ENCODE measurements at places on chromosomes 11 and 22.

- DNase-seq = no peak
Observed at GRCh38 chr11:130157101-130157500, 2.5 kb upstream of the ST14 start.

GRCh38 chr11:133531458-133531857 is 843 bp downstream of the OPCML start:
- DNase-seq = no peak

GRCh38 chr11:122095681-122096262 is 20.2 kb downstream of the BLID start:
- DNase-seq = no peak

DNA sequence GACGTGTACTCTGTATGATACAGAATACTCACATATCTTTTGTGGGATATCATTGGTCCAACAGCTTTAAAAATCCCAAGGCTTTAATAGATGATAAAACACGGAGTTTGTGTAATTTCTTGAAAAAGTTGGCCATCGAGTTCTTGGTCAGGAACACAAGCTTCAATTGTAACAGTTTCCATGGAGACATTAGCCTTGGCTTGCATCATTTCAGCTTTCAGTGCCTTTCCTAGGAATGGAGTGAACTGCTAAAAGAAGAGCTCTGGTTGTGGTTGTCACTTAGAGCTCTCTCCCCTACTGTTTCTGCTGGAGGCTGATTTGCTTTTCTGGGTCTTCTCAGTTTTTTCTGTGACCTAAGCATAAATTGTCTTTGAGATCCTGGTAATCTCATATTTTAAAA is 14.2 kb downstream of the BMAL1 start:
- DNase-seq = no peak

- DNase-seq = no peak
Observed at GRCh38 chr11:12140186-12140793, 29.9 kb downstream of the MICAL2 start.

DNA sequence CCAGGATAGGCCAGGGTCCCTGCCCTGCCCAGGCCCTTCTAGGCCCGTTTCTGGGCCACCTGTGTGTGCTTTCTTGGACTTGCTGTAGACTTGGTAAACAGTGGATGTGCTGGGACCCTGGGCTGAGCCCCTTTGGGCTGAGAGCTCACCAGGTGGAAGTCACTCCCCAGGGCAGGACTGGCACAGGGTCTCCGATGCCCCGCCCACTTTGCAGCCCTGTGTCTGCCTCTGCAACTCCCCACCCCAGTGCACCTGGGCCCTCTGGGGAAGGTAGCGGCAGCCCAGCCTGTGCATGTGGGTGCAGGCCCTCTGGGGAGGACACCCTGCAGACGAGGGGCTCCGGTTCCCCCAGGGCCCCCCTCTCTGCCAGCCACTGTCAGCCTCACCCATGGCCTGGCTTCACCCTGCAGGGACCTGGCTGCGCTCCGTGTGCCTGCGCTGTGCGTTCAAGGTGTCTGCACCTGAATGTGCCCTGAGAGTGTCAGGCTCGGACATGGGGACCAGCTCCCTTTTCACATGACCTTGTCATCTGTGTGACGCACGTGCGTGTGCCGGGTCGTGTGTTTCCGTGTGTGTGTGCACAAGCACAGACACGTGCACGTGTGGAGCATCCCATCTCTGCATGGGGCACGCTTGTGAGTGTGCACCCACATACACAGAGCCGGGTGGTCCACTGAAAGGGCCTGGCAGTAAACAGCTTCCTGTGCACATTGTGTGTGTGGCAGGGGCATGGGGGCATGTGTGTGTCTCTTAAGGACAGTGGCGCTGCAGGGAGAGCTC is 118.5 kb downstream of the KCNQ1OT1 start:
- no peak for DNase-seq

- peak; percentile 83 for DNase-seq
Observed at GRCh38 chr22:26550498-26551033, 38.3 kb upstream of the TFIP11 start.

GRCh38 chr11:61390161-61390560 is 2.2 kb upstream of the TMEM216 start:
- DNase-seq = no peak

DNA sequence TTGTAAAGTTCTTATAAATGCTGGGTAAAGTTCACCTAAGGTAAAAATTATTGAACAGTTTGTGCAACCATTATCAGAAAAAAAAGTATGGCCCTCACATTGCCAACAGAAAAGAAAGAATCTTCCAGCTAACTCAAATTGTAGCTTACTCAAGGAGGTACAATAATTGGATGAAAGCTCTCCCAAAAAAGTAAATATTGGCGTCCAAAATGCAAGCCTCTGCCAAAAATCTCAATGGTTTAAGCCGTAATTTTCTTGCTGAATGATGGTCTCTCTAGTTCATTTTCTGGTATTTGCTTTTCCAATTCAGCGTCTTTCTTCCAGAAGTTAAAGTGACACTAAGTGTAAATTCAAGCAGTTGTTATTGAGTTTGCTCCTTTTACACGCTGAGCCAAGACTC is 727.3 kb downstream of the LRRC4C start:
- no peak for DNase-seq

GRCh38 chr22:27093422-27093821 is 436.0 kb downstream of the MIAT start:
- DNase-seq = no peak

DNA sequence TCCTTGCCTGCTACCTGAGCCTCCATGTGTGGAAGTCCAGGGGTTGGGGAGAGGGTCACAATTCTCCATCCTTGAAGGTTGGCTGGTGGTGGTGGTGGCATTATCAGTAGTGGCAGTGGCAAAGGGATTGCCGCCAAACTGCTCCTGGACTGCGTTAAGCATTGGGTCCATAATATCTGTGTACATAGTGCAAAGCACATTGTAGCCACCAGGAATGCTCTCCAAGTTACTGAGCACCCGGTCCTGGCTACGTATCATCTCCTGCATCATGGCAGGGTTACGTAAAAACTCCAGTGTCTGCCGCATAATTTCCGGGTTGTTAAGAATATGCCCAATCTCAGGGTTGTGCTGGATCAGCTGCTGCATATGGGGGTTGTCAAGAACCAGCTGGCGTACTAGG is 1.2 kb downstream of the UBQLN3 start:
- DNase-seq = no peak

DNA sequence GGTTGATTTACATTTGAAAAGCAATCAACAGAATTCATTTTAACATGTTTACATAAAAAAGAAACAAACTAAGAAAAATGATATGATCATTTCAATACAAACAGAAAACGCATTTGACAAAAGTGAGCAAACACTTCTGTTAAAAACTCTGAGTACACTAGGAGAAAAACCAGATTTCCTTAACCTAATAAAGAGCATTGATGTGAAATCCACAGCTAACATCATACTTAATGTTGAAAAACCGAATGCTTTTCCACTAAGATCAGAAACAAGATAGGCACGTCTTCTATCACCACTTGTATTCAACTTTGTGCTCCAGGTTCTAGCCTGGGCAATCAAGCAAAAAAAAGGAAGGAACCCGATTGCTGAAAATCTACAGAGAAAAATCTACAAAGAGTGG is 227.6 kb downstream of the SBF2 start:
- DNase-seq = no peak
